Fibroblast of skin of right quadriceps (primary cell): ENCODE measurements at places on chromosomes 3 and 15.

- no peak for DNase-seq
Observed at GRCh38 chr3:144708437-144708836, 736.8 kb downstream of the DIPK2A start.

- DNase-seq = no peak
Observed at GRCh38 chr15:83462953-83463433, 15.9 kb downstream of the SH3GL3 start.

- DNase-seq = no peak
Observed at GRCh38 chr3:111823341-111823855, 35.7 kb upstream of the PHLDB2 start.

GRCh38 chr3:87766721-87767120, 292.1 kb downstream of the CGGBP1 start:
- no peak for DNase-seq

GRCh38 chr3:17726313-17726712, 16.1 kb downstream of the TBC1D5 start:
- DNase-seq = no peak
